ENCODE measurements at places on chromosomes 1 and 21.
A peak's percentile ranks its signal among the peaks of the same experiment; 100 is the strongest.

DNA sequence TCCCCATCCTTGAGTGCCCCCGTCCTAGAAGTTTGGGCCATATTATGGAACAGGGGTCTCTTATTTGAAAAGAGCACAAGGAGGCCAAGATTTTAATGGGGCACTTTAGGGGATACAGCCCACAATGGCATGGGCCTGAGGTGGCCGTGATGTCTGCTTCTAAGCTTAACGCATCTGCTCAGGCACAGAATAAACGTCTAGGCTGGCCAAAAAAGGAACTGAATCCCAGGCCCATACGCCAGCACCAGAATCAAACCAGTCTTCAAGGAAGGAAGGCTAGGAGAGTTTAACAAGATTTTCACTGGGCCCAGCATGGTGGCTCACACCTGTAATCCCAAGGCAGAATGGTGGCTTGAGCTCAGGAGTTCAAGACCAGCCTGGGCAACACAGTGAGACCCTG lies 9.2 kb upstream of the SARS1 start:
- no peak for DNase-seq

- peak; percentile 51 for DNase-seq
Observed at GRCh38 chr1:201408176-201408833, 9.2 kb upstream of the LAD1 start.

DNA sequence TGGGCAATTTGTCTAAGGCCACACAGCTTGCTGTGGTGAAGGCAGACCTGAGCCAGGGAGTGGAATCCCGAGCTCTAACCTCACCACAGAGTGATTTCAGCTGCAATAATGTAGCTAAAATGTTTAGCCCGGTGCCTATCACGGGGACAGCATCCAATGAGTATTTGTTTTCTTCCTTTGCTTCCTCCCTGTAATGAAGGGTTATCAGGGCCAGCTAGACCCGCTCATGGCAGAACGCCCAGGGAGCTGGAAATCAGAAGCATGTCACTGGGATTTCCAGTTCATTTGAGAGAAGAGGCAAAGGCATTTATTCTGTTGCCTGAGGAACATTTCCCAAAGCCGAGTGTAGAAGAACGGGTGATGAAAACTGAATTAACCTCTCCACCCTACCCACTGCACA lies 183.1 kb downstream of the ZSCAN20 start:
- no peak for DNase-seq

DNA sequence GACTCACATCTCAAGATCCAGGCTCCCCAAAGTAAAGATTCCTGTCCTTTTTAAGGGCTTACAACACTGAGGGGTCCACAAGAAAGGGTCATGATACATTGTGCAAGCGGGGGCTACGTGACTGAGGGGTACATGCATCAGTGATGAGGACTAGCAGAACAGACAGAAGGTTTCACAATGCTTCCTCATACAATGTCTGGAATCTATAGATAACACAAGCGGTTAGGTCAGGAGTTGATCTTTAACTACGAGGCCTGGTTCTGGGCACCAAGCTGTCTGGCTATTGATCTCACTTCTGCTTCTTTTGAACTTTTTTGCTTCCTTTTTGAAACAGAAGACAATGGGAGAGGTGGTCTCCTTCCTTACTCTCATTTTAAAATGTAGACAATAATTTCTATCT lies 718.6 kb downstream of the AMY1C start:
- DNase-seq, result no peak

DNA sequence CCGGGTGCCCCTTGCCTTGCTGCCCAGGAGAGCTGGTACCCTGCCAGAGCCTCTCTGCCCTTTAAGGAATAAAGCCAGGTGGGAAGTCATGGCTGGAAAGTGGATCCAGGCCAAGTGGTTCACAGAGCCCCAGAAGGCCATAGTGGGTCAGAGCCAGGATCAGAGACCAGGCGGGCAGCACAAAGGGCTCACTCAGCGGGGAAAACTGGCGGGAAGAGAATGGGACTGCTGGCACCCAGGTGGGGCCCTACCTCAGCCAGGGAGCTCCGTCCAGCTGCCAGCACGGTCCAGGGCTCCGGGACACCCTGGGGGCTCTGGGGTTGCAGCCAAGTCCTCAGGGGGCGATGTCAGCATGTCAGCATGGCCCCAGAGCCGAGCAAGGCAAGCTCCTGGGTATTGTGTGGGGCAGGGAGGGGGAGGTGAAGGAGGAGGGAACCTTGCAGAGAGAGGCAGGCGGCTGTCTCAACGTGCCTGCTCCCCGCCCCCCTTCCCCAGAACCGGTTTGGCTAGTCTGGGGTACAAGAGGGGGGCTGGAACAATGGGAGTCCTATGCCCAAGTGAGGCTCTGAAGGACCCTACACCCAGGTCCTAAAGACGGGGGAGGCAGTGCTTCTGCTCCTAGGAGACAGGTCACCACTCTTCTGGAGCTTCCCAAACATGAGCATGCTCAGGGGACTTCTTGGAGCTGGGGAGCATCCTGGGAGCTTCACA lies at the start of gene ARHGEF19:
TSS of gene ARHGEF19 (minus strand) at position 402 of the 711 bp plus-strand sequence. CDS start 3,598 bp downstream, outside the sequence.
- no peak for DNase-seq

GRCh38 chr1:157497284-157497683 lies 55.0 kb downstream of the FCRL5 start:
- DNase-seq, result no peak
